ENCODE measurements at places on chromosomes 2 and 18.

- DNase-seq, result no peak
Measured at GRCh38 chr2:25632396-25632795, 41.0 kb downstream of the DTNB start.

- DNase-seq, result no peak
Measured at GRCh38 chr2:209584472-209584871, 160.6 kb downstream of the MAP2 start.

DNA sequence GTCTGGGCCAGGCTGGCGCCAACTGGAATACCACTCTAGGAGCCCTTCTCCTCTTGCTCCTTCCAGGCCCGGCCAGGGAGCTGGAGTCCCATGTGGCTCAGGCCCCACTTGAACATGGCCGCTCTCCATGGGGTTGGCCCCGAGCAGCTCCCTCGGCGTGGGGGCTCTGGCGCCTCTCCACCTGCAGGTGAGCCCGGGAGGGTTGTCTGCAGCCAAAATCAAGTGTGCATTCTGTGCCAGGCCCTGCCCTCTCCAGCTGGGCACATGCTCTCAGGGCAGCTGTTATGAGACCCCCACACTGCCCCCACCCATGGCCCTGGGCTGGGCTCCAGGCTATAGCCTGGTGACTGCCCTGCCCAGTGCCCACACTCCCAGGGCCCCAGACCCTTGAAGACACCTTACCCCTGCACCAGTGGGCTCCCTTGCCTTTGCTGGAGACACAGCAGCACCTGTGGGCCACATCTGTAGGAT is 45.8 kb upstream of the HS6ST1 start:
- DNase-seq, result no peak

DNA sequence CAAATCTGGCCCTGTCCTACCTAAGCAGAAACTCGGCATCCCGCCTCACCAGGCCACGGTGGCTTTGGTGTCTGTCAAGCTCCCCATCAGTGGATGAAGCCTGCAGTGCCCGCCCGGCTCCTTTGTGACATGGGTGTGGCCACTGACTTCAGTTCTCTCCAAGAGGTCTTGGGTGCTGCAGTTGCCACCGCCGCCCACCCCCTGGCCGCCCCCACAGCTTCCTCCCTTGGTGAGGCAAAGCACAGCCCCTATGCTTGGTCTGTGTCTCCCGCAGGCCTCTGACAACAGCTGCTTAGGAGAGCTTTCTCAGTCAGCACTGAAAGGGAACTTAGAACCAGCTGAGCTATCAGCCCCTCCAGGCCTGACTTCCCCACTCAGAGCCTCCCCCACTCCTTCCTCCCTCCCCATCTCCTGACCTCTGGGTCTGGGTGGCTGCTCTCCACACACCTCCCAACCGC is 22.9 kb upstream of the GPR55 start:
- DNase-seq, result no peak

DNA sequence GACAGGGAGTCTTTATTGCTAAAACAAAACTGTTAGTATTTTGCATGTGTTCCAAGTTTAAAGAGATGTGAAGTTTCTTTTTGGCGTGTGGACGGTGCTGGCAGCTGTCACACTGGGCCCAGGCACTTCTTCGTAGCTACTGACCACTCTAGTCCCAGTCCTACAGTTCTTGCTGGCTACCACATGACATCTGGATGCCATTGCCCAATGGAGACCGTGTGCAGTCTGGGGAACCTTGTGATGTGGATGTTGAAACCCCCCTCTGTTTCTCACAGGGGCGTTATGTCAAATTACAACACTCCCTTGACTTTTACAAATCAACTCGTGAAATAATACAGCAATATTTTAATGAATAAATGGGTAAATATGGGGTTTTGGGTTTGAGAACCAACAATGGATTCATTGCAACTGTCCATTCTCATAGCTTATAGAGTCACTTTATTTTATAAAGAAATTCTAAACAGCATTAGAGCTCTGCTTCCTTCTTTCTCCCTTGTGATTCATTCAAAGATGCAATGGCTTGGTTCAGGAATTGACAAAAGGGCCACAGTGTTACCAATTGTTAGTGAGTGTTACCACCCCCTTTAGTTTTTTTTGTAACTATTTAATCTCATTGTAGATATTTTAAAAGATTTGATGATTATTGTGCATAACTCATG is 1.2 kb downstream of the GPD2 start:
- DNase-seq, result peak; percentile 22

DNA sequence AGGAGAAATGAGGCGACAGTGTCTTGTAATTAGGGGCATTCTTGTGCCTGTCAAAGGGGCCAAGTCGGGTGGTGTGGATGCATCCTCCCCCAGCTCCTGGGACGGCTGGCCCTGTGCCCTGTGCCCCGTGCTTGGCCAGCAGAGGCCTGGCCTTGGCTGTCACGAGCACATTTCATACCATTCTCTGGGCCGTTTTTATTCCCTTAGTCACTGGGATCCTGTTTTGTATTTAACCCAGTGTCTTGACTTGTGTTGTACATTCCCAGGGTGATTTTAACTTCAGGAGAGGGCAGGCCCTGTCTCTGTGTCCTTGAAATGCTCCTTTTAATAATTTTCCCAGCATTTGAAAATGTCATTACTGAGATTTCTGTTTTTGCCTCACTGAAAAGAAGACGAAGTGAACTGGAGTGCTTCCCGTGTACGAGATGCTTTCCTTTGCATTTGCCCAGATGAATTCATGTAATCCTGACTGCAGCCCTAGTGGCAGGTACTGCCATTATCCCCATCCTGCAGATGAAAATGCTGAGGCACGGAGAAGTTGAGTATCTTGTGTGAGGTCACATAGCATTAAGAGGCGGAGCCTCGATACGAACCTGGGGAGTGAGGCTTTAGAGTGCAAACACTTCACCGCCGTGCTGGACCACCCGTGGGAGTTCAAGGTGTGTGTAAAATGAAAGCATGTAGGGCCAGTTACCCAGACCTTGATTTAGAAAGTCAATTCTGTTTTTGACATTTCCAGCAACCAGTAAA is 57.0 kb downstream of the SH3RF3 start:
- DNase-seq, result no peak

- DNase-seq, result no peak
Measured at GRCh38 chr2:63058144-63058920, 7.7 kb downstream of the OTX1 start.

DNA sequence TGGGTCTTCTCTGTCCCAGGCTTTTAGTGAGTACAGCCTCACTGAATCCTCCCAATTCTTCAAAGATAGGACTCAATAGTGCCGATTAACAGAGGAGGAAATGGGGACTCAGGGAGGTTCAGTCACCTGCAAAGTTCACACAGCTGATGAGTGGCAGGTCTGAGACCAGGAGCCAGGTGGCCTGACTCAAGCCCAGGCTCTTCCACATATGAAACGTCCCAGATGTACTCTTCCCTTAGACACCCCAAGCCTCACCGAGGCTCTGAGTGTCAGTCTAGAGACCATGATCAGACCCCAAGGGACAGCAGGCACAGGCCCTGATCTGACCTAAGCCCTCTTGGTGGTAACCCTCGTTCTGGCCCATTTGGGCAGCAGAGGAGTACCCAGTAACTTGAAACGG is 115.2 kb downstream of the INHBB start:
- no peak for DNase-seq

DNA sequence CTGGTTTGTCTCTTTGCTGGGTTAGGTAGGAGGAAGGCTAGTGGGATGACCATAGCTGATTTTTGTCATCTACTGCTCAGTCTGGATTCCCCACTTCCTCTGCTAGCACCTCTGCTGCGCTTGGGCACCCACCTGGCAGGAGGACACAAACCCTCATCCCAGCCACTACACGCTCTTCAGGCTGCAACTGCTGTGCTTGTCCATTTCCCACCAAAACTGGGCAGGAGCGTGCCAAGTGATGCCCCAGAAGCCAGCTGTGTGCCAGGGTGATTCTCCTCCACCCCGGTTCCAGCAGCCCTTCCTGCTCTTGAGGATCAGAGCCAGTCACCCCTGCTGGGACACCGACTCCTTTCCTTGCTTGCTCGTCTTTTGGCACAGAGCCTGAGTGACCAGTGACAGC is 15.7 kb upstream of the PER2 start:
- no peak for DNase-seq

GRCh38 chr2:63788071-63788470 is 53.6 kb upstream of the UGP2 start:
- no peak for DNase-seq

GRCh38 chr18:49305688-49306336 is 154.6 kb downstream of the DYM start:
- DNase-seq, result no peak

DNA sequence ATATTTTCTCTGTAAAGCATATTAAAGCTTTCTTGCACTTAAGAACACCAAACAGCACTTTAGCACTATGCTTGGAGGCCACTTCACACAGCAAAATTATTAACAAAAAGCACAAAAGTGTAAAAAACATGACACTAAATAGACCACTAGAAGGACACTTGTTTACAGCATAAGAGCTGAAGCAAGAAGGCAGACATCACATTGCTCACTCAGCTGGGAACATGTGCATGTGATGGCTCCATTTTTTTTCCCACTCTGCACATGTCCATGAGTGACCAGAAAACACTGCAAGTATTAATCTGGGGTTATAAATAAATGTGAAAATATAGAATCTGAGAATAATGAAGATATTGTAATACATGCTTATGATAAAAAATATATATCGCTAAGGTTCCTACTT is 103.1 kb upstream of the MAPRE2 start:
- no peak for DNase-seq

DNA sequence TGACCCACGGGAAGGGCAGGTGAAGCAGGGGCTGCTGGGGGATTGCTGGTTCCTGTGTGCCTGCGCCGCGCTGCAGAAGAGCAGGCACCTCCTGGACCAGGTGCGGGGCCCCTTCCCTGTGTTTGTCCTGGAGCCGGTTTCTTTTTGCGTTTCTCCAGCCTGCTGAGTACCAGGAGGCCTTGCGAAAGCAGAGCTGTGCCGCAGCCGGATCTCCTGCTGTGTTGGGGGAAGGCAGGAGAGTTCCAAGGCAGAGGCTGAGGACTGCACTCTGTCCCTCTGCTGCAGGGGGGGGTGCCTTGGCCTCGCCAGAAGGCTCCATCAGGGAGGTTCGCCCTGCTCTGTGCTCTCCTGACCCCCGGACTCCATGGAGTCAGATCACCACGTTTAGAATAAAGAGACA is 2.8 kb downstream of the CAPN10 start:
- DNase-seq, result no peak

GRCh38 chr2:85242321-85242720 is 85.5 kb downstream of the TGOLN2 start:
- no peak for DNase-seq

- no peak for DNase-seq
Measured at GRCh38 chr18:55353806-55354205, 234.2 kb downstream of the TCF4 start.

DNA sequence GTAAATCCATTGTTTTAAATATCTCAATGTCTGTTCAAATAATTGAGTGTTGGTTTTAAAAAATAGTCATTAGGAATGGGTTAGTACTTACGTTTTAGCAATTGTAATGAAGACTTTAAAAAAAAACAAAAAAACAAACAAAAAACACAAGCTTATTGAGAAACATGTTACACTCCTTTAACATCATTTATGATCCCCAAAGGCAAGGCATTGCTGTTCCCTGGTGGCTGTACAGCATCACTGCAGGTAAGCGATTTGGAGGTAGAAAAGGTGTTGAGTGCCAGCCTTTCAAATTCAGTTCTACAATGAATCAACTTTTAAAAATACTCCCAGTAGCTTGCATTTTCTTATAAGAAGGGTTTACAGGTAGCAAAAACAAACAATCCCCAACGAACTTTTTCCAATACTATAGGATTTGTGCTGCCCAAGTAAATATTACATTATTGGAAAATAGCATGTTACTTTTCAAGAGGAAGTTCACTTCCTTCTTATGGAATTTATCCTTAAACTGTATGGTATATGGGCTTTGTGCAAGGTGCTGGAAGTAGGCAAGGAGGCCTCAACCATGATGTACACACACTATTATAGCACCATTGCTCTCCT is 27.5 kb downstream of the CNRIP1 start:
- DNase-seq, result peak; percentile 14

DNA sequence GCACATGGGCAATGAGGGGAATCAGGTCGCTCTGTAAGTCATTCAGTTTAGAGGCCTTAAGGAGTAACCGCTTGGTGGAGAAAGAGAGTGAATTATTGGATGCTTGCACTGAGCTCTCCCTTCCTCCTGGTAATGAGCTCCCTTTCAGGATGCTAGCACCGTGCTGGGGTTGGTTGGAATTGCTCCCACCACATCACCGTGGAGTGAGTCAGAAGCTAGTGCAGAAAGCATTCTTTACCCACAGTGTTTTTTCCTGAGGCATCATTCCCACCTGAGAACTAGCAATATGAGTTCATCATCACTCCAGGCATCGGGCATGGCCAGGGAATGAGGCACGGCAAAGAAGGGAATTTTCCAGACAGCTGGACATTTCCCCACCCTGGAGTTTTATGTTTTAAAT is 57.6 kb downstream of the ITGB6 start:
- DNase-seq, result no peak

GRCh38 chr2:58064086-58064485 is 17.5 kb downstream of the VRK2 start:
- DNase-seq, result no peak

GRCh38 chr18:47903809-47904208 is 26.6 kb downstream of the SMAD2 start:
- no peak for DNase-seq

DNA sequence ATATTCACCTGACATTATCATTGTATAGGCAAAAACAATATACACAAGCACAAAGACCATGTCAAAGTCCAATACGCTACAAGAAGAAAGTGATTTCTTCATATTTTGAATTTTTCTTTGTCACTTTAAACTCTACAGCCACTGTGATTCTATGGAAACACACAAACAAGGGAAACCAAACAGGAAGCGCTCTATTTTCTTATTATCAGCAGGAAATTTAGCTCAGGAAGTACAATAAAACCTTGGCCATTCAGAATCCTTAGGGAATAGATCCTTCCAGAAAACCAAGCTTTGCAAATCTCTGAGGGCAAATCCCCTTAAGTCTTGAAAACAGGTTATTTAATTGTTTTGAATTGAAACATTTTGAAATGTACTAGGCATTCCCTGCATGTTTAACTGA is 336.2 kb downstream of the EPHA4 start:
- no peak for DNase-seq

DNA sequence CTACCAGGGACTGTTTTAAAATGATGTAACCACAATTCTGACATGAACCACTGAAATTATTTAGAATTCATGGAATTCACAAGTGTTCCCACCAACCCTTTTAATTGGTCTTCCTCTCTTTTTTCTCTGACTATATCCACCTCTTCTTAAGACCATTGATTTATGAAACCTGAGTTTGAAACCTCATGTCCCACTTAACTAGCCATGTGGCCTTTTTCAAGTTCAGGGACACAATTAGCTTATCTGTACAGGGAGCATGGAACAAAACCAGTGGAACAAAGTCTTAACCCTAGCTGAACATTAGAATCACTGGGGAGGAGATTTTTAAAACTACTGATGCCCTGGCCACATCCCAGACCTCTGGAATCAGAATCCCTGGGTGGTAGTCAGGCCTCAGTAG is 41.6 kb upstream of the TMEM163 start:
- no peak for DNase-seq

- DNase-seq, result no peak
Measured at GRCh38 chr2:11375689-11376027, 31.2 kb upstream of the ROCK2 start.

- no peak for DNase-seq
Measured at GRCh38 chr18:13308369-13308768, 89.8 kb downstream of the LDLRAD4 start.

GRCh38 chr2:207491086-207491485 is 38.7 kb upstream of the CREB1 start:
- no peak for DNase-seq

Measured in CD4-positive, alpha-beta T cell treated with Interferon gamma for 1 hour (primary cell).